ENCODE measurements at places on chromosomes 3 and 15. TPM values are rescaled to one million over a fixed set of nuclear protein-coding genes. Genes with fewer than 3 reads are reported as not detected.

- DNase-seq, result peak; percentile 32
These were observed 4.8 kb upstream of the MECOM start for GRCh38 chr3:169668072-169668956.

GRCh38 chr3:116020495-116020894, 397.2 kb downstream of the GAP43 start:
- DNase-seq, result no peak

- DNase-seq, result no peak
These were observed 512.7 kb downstream of the SHQ1 start for GRCh38 chr3:72335458-72336095.

- DNase-seq, result no peak
These were observed 11.9 kb downstream of the CA12 start for GRCh38 chr15:63369781-63370180.

DNA sequence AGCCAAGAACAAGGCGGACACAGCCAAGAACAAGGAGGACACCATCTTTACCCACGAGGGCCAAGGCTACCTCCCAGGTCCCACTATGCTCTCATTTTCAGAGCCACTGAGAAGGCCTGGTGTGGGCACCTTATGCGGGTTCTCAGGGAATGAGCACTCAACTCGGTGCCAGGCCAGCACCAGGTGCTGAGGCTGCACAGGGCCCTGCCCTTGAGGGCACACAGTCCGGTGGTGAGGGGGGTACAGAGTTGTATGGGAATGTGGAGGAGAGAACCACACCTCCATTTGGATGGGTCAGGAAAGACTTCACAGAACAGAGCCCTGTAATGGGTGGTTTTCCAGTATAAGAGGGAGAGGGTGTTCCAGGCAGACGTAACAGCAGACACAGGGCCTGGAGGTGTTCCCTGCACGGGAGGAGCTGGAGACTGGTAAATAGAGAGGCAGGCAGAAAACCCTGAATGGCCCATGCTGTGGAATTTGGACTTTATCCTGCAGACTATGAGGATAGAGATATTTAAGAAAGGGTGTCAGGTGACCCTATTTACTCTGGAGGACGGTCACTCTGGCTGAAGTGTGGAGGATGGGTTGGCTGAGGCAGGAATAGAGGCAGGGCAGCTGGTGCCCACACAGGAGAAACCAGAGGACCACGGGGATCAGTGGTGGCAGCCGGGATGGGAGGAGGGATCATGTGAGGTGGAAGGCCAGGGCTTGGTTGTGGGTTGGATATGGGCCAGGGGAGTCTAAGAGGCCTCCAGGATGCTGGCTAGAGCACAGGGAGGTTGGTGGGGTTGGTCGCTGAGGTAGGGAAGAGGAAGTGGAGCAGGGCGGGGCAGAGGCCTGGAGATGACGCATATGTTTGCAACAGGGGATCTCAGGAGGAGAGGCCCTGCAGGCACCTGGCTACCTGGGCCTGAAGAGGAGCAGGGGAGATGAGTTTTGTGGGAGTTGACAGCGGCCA, 34.6 kb downstream of the CRABP1 start:
- peak; percentile 14 for DNase-seq

ZNF80 gene
- total RNA-seq, result not detected

AMIGO3 gene
- total RNA-seq, result not detected

GJD2 gene
- not detected for total RNA-seq

SLC2A2 gene
- not detected for total RNA-seq

Measured in Caki2 (cell line).